ENCODE measurements at places on chromosomes 12 and 14.
A peak's percentile ranks its signal among the peaks of the same experiment; 100 is the strongest.

DNA sequence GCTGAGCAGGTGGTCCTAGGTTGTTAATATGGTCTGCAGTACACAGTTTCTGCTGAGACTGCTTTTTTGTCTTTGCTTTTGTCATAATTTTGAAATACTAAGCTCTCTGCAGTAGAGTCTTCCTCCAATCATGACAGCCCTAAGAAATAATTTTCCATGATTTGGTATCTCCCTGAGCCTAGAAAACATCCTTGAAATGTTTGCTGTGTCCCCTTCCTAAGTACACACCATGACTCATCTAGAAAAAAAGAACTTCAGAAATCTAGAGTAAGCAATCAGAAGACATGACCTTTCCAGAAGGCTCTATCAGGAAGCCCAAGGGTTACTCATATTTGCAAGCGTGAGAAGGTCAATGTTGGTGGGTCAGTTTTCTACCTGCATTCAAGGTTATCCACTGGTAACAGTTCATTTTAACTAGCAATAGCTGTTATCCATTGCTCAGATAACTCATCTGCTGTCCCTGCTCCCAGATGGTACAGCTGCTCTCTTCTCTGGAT lies 16.4 kb downstream of the DAD1 start:
- no peak for DNase-seq

DNA sequence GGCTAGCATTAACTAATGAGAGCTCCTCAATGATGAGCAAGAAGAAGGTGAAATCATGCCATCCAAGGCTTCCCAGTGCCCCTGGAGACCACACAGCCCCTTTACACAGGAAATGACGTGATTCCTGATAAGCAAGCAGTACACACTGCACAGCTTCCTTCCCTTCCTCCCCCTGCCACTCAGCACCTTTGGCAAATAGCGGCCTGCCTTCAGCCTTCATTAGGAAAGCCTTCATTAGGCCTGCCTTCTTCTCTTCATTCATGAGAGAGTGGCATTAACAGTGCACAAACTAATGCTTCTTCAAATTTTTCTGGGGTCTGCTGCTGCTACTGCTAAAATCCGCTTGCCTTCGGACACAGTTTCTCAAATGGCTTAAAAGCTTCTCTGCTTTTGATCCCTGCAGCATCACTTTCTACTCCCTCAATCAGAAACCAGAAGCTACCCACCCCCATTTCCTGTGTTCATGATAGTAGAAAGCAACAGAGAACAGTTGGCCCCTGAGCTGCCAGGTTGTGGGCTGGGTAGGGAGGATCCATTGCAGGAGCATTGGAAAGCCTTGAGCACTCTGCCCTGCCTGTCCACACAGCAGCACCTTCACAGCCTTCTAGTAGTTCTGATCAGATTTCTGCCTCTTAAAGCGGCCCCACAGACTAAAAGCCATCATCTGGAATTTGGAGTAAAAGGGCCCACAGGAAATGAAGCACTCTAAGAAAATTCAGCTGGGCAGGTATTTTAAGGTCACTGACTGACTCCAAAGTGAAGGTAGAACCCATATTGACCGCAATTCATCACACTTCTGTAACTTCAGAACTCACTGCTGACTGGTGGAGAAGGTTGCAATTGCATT lies 103.8 kb upstream of the ETV6 start:
- DNase-seq, result peak; percentile 15

DNA sequence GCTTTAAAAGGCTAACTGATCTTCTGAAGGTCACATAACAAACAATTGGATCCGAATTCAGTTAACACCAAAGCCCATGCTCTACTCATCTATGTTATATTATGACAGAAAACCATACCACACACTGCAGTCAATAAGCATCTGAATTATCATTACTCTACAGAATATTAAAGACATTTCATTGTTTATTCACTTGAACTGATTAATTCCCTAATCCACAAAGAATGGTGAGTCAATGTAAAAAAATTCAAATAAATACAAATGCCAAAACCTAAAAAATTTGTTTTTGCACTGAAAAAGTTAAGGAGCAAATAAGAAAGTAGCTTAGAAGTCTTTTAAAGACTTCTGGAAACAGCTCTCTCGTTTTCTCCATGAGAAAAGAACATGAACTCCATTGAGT lies 13.7 kb downstream of the NID2 start:
- no peak for DNase-seq

DNA sequence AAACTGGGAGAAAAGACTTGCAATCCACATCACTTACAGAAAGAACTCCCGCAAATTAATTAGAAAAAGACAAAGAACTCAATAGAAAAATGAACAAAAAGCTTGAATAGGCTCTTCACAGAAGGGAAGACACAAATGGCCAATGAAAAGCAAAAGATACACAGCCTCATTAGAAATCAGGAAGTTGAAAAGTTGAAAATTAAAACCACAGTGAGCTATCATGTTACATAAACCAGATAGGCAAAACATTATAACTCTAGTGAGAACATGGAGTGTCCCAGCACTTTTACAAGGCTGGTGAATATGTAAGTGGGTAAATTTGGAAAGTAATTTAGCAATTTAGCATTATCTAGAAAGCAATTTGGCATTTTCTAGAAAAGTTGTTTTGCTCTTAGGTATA lies 158.4 kb upstream of the RASSF8 start:
- no peak for DNase-seq

GRCh38 chr12:111448846-111449790 lies 43.4 kb downstream of the SH2B3 start:
- no peak for DNase-seq

DNA sequence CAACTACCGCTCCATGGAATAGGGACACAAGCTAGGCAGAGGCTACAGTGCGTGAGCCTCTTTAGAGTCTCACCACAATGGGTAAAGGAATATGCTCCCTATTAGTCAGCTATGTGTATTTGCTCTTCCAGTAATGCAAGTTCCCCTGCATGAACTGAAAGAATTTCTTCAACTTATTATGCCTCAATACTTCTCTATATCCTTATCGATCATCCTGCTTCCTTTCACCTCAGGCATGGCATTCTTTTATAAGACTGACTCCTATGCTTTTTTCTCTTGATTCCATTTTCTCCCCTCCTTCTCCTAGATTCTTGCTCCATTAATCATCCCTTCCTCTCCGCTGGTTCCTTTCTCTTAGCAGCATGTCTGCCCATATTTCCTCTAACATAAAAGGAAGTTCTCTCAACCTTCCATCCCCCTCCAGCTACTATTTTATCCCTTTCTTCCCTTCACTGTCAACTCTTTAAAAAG lies 94.5 kb upstream of the CPM start:
- DNase-seq, result no peak

DNA sequence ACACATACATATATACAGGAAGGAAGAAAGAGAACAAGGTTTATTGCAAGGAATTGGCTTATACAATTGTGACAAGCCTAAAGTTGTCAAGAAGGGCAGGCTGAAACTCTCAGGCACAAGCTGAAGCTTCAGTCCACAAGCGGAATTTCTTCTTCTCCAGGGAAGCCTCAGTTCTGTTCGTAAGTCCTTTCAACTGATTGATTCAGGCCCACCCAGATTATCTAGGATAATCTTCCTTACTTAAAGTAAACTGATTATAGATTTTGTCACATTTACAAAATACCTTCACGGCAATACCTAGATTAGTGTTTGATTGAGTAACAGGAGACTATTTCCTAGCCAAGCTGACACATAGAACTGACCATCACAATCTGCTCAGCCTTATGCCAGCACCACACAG lies 81.5 kb upstream of the TMEM260 start:
- no peak for DNase-seq

- no peak for DNase-seq
Measured at GRCh38 chr14:90651271-90651804, 164.9 kb downstream of the TTC7B start.

- no peak for DNase-seq
Measured at GRCh38 chr12:26732005-26732908, 100.7 kb downstream of the ITPR2 start.

- no peak for DNase-seq
Measured at GRCh38 chr12:51008329-51009055, 17.7 kb downstream of the SLC11A2 start.
